ENCODE measurements at places on chromosomes 5 and 9. TPM values are rescaled to one million over a fixed set of nuclear protein-coding genes. Genes with fewer than 3 reads are reported as not detected.

- no peak for DNase-seq
Measured at GRCh38 chr5:120528609-120529008, 64.5 kb downstream of the PRR16 start.

LCN9 gene
- 0.44 TPM for total RNA-seq

DNA sequence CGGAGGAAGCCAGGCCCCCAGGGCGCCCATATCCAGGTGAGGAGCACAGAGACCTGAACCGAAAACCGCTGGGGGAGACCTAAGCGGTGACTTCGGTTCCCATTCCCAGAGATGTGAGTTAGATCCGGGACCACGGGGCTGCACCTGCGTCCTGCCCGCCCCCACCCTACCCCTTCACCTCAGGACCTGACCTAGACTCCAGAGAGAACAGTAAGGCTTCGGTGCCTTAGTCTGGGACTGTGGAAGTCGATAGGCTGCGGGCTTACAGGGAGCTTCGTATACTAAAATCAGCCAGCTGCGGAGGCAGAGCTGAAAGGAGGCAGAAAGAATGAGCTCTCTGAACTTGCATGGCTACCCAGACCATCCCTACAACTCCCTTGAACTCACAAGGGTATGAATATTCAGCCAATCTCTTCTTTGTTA, 518 bp upstream of the FAM13B start:
- DNase-seq = no peak

DNA sequence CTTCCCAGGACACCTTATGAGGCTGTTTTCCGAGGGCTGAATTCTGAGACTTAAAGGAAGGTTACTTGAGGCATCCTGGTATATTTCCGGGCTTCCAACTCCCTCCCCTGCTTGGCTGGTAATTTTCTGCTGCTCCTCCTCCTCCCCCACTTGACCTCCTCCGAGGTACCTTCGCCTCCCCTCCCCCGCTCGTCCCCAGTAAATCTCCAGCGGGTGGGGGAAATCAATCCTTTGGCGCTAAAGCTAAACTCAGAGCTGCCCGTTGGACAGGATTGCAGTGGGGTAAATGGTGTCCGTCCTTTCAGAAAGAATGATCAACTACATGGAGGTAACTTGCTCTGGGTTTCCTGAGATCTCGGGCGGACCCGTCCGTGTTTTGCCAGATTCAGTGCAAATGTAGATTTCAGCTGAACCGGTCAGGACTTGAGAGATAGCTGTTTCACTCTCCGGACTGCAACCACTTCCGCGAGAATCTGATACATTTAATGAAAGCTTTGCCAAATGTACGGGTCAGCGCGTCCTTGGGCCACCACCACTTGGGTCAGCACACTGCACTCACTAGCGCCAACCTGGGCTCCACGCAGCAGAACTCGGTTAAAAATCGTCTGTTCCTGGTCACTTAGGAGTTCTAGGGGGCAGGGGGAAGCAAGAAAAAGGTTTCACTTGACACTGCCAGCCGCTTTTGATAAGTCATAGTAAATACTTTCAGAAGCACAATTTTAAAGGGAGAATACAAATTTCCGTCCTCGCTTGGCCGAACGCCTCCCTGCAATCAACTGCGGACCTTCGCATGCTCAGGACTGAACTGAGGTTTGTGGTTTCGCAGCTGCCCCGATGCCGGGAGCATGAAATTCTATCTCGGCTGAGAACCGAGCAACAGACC, 4.6 kb upstream of the ISL1 start:
- DNase-seq = peak; percentile 59

DNA sequence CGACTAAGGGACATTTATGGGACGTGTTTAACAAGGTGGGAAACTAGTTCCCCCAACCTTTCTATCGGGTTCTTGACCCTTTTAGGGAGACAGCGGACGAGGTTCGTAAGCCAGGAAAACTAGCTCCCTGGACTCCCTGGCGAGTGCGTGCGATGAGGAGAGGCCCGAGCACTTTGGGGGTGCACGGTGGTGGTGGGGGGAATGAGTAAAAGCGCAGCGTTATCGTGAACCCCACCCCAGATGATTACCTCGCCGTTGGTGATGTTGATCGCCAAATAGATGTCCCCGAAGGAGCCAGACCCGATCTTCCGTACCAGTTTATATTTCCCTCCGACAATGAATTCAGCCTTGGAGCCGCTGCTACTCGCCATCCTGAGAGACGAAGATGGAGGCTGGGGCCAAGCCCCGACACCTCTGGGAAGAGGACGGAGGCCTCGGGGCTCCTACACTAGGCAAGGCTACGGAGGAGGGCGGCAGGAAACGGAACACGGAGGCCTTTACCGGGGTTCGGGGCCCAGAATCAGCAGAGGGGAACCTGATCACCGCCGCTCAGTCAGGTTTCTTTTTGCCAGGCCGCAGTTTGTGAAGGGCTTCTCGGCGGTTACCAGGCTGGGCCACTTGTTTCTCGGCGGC, 529 bp downstream of the CSNK1A1 start:
- DNase-seq = no peak

DNA sequence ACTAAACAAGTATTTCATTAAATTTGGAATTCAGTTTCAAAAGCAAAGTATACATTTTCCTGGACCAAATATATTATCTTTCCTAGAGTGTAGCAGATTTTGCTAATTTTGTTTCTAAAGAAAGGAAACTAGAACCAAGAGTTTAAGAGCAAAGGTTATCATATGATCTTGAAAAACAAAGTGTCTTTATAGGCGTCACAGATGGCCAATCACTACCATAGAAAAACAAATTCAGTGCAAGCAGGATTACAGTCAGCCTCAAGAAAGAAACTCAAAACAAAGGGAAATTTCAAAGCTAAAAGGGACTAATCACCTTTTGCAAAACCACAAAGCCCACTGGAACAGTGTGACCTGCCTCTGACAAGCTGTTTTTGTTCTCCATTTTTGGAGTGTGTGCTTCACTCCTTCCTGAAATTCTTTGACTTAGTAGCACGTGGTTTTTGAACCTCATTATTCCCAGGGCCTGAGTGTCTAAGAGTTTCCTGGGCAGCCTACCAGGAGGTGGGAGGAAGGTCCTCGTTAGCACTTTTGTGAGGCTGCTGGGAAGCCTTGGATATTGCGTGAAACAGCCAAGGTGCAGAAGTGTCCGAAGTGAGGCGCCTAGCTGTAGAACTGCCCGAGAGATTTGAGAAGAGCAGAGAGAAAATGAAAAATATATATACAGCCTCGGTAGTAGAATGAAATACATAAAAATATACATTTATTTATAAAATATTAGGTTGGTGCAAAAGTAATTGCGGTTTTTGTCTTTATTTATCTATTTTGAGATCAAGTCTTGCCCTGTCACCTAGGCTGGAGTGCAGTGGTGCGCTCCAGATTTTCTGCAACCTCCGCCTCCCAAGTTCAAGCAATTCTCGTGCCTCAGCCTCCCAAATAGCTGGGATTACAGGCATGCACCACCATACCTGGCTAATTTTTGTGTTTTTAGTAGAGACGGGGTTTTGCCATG, 246.1 kb downstream of the MARCHF11 start:
- no peak for DNase-seq

GRCh38 chr5:75337366-75338021, 474 bp downstream of the HMGCR start:
- no peak for DNase-seq

DNA sequence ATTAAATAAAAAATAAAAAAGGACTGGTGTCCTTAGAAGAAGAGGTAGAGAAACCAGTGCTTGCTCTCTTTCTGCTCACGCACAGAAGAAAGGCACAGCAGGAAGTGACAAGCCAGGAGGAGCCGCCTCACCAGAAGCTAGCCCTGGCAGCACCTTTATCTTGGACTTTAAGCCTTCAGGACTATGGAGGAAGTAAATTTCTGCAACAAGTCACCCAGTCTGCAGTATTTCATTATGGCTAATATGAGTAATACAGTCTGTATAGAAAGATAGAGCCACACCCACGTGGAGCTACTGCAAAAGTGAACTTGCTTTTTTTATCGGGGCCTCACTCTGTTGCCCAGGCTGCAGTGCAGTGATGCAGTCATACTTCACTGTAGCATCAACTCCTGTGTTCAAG, 68.4 kb downstream of the PDZD2 start:
- DNase-seq = no peak

HACD4 gene
- total RNA-seq = 0.42 TPM

DNA sequence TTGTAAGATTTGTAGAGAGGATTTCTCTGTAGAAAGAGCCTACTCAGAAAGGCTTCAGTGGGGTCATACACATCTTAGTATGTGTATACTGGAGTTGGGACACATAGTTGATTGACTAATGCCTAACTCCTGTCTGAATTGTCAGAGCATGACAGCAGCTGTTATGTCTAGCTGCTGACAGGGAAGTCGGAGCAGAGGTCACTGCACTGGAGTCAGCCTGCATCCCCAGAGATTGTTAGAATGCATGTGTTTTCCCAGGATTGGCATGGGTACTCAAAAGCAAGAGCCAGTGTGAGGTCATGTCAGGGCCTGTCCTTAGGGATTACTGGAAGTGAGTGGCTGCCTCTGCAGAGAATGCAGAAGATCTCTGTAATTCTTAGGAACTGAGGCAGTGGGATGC, 82.7 kb downstream of the ITGA1 start:
- no peak for DNase-seq

GRCh38 chr5:32279223-32279622, 33.5 kb downstream of the MTMR12 start:
- DNase-seq = no peak

ARL14EPL gene
- not detected for total RNA-seq

DNA sequence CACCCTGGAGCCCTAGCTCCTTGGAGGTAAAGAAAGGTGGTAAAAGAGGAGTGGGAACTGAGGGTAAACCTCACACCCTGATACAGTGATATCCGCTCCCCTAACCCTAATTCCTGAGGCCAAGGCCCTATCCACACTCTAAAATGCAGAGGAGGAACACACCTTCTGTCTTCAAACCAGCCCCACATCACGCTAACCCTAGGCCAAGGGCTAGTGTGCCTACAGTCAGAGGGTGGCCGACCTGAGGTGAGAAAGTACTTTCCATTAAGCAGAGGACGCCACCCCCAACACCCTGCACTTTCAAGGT, 590 bp downstream of the HDAC3 start:
- DNase-seq = no peak

GRCh38 chr9:23088932-23089364, 642.3 kb downstream of the DMRTA1 start:
- peak; percentile 41 for DNase-seq

SPATA31C1 gene
- 0.03 TPM for total RNA-seq

GRCh38 chr5:10660720-10661387, 97.0 kb downstream of the ANKRD33B start:
- no peak for DNase-seq

DNA sequence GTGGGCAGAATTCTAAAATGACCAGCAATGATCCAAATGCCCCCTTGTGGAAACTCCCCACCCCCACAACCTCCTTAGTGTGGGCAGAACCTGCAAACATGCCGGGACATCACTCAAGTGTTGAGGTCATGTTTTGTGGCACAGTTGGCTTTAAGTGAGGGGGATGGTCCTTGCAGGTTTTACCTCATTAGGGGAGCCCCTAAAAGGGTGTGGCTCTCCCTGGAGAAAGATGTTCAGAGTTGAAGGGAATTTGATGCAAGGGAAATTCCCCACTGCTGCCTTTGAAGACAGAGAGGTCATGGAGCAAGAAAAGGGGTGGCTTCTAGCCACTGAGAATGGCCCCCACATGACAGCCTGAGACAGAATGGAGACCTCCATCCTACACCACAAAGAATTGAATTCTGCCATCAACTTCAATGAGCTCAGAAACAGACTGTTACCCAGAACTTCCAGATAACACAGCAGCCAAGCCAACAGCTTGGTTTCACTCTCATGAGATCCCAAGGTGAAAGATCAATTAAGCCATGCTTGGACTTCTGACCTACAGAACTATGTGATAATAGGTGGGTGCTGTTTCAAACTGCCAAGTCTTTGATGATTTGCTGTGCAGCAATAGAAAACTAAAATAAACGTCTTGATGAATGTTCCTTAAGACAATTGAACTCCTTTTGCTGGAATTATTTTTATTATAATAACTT, 103.4 kb downstream of the MED10 start:
- DNase-seq = no peak

DNA sequence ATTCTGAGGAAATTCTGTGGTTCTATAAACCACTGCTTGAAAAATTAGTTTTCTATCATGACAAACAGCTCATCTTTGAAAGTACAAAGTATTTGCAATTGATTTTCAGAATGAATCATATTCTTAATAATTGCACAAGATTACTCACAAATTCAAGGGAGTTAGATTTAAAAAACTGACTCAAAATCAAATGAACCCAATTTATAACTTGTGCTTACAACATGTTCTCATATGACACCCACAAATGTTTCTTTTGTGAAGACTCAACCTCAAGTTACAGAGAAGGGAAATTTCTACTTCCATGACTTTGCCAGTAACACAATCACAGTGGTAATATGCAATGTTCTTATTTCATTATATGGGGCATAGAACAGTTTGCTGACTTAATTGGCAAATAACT, 272.0 kb upstream of the ACTBL2 start:
- no peak for DNase-seq

- DNase-seq = no peak
Measured at GRCh38 chr5:174281855-174282254, 236.3 kb downstream of the NSG2 start.

ELAVL2 gene
- total RNA-seq = 25.9 TPM

- DNase-seq = no peak
Measured at GRCh38 chr5:79802406-79802805, 112.8 kb downstream of the CMYA5 start.
